ENCODE measurements at places on chromosomes 16 and 17. TPM values are rescaled to one million over a fixed set of nuclear protein-coding genes. Genes with fewer than 3 reads are reported as not detected.
A peak's percentile ranks its signal among the peaks of the same experiment; 100 is the strongest.

DNA sequence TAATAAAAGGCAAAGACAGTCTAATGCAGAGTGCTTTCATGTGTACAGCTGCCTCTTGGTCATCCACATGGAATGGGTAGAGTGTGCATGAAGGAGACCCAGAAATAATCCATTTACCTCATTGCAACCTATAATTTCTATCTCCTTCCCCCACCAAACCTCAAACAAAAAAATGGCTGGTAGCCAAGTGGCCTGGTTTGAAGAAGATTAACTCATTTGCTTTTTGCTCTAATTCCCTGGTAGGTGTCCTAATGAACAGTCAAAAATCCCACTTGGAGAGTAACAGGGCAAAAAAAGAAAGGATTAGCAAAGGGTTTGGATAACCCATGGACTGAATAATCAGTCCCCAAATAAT is 13.0 kb upstream of the LYRM9 start:
- DNase-seq: no peak

DNA sequence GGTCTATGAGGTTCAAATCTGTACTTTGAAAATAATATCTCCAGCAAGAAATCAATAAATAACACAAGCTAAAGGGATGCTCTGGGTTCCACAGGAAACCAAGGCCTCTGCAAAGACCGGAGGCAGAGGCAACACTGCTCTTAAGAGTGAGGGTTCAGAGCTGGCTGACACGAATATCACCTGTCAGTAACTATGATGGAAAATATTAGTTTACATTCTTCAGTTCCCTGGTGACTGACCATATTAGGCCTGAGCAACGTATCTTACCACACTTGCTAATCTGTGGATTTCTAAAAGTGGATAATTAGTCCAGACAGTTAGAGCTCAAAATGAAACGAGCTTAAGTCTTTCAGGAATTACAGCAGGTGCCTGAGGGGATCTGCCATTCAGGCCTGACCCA is 459.3 kb downstream of the HS3ST3B1 start:
- DNase-seq: no peak

- DNase-seq: no peak
These were observed 54.7 kb downstream of the HS3ST3B1 start for GRCh38 chr17:14355556-14355955.

DNA sequence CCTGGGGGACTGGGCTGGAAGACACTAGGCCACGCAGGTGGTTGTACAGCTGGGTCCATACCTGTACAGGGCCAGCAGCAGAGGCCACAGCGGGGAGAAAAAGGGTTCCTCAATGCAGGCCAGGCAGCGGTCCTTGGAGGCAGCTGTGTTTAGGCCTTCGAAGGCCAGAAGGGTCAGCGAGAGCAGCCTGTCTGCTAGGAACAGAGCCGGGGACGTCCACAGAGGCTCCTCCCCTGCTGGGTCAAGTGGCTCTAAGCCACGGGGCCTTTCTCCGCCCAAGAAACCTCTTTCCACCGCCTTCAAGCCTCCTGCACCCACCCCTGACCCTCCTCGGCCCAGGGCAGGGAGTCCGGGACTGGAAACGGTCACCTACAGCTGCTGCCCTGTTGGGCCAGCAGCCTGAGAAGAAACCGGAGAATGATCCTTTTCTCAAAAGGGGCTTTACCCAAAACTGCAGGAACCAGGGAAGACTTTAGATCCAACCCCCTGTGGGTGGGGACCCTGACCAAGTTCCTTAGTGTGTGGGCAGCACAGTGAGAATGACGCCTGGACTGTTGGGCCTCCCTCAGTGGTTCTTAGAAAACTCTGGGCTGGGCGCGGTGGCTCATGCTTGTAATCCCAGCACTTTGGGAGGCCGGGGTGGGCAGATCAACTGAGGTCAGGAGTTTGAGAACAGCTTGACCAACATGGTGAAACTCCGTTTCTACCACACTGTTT is 8.4 kb upstream of the SPATA2L start:
- no peak for DNase-seq

- DNase-seq: peak; percentile 82
These were observed 3.6 kb upstream of the PRR35 start for GRCh38 chr16:556474-557173.

DNA sequence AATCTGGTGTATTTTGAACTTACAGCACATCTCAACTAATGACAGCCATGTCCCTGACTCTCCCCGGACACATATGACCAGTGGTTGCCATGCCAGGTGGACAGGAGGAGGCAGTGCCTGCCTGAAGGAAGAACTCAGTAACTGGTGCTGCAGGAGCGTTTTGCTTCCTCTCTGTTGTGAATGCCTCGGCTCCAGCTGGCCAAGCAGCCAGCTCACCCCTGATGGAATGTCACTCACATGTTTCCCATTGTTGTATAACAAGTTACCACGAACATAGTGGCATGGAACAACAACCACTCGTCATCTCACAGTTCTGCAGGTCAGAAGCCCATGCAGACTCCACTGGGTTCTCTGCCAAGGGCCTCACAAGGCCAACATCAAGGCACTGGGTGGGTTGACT is 20.1 kb upstream of the IRF8 start:
- DNase-seq: no peak

GRCh38 chr17:49836111-49837030 is 11.5 kb downstream of the TAC4 start:
- no peak for DNase-seq

- DNase-seq: no peak
These were observed 9.1 kb downstream of the SLC16A3 start for GRCh38 chr17:82237746-82238471.

DNA sequence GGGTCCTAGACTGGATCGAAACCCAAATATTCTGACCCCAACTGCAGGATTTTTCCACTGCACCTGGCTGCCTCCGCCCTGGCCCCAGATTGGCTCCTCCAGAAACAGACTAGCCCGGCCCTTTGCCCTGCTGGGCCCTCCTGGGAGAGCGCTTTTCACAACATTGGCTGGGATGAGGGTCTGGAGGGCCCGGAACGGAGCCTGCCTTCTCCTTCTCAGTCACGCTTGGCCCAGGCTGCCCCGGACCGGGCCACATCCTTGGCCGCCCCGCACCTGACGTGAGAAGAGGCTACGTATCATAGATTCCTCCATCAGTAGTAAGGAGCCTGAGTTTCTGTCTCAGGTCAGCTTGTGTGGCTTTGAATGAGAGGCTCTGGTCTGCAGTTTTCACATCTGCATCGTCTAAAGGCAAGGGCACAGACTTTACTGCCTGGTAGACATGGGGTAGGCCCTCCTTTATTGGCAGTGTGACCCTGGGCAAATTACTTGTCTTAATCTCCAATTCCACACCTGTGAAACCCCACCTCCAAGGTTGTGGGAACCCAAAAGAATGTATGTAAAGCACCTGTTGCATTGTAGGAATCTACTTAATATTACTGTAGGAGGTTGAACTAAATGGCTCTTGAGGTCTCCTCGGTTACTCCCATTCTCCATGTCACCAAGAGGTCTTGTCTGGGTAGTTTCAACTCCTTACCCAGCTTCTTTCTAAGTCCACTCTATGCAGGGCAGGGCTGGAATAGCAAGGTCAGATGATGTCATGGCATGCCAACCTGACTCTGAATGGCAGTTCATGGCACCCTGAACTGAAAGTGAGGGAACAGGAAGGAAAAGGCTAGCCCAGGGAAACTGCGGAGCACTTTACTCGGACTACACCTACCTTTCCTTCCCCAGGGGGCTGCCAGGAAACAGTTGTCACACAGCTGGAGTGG is 661 bp downstream of the LRRC3C start:
- peak; percentile 91 for DNase-seq

DNA sequence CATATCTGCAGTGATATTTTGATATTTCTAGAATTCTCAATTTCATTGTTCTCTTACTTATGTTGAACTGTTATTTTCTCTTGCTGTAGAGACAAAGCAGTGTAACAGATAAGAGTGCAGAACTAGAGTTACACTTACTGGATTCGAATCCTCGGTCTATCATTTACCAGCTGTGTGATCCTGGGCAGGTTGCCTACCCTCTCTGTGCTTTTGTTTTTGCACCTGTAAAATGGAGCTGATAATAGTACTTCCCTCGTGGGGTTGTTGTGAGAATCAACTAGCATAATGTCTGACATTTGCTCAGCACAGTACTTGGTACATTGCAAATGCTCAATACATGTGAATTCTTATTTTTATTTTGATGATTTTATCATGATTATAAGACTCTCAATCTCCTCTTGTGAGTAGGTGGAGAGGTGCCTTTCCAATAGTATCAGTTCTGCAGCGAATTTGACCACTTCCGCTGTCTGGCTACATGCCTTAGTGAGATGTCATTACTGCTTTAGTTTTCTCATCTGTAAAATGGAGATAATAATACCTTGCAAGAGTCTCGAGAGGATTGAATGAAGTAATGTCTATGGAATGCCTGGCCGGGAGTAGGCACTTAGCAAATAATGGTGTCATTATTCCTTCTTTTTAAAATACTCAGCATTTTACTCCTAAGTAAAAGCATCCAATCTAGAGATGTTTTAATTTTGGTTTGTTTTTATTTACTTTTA is 312.2 kb upstream of the MAF start:
- DNase-seq: no peak

GRCh38 chr17:10956821-10957220 is 118.9 kb upstream of the PIRT start:
- DNase-seq: no peak

DNA sequence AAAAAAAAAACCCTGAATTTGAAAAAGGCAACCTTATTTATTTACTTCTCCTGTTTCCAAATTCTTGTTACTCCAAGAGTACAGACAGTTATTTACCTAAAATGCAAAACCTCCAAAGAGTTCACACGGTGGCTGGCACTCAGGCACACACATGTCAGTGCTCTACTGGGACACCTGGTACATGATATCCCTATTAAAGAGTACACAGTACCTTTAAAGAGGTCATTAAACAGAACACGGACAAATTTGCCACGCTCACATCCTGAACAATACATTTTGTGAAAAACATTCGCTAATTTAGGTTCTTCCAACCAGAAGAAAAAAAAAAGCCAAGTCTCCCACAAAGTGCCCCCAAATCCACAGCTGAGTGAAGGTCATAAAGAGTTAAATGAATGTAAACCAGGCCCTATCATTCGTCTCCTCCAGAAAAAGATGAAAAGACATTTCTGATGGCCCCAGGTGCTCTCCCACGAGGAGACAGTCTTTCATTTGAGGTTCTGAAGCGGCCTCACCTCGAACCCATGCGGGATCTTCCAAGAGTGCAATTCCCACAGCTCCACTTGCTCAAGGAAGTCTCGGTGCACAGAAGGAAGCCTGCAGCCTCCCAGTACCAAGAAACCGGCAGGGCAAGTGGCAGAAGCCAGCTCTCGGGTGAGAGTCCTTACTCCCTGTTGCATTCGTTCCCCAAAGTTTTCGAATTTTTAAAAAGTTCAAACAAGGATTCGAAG is 993 bp downstream of the ERN1 start:
- DNase-seq: no peak

DNA sequence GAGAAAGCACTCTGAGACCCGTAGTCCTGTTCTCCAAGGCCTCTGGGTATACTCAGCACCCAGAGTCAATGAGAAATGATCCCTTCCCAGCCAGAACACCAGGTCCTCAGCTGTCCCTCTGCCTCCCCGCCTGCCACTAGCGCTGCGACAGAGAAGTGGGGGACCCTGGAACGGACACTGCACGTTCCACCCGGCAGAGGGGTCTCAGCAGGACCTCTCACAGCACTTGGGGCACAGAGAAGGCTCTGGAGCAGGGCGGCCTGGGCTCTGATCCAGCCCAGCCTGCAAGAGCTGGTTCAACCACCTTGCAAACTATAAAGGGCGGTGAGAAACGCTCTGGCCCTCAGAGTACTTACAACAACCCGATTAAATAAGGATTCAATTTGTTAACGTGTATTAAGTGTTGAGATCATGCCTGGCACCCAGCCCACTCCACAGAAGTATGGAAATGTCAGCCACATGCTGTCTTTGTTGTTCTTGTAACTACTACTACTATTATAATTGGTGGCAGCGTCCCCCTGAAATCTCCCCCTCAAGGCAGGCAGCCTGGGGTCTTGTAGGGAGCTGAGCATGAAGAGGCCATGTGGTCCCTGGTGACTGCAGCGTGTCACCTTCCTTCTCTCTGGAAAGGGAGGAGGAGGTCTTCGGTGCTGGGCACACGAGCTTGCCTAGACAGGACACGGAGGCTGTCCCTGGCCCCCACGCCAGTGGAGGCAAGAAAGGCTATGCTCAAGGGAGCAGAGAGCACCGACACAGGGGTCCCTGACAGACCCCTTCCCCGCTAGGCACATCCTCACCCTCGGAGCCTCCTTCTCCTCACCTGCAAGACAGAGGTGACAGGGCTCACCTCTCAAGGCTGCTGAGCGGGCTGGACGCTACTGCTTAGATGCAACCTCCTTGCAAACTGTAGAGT is 2.4 kb downstream of the OSGIN1 start:
- no peak for DNase-seq

- no peak for DNase-seq
These were observed 6.5 kb upstream of the CARD14 start for GRCh38 chr17:80163336-80163735.

DNA sequence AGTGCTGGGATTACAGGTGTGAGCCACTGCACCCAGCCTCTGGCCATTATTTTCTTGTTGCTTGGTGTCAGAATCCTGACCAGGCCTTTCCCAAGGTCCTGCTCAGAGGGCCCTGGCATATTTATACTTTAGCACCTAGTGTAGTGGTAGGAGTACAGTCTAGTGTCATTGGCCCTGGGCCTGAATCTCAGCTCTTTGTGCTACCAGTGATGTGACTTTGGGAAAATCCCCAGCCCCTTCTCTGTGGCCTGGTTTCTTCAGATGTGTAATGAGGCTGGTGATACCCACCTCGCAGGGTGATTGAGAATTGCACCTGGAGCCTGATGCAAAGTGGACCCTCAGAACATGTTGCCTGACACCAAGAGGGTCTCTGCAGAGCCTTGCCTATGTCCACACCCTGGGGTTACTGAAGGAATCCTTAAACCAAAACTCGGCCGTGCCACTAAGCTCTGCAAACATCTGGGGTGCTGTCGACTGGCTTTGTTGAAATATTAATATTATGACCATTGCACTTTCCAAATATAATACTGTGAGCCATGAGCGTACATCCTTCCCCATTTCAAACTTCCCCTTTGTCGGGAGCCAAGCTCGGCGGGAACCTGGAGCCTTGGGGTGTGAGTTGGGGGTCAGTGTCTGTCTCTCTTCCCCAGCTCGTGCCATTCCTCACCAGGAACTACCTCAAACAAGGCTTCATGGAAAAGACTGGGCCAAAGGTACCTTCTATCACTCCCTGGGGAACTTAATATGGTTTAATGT is 18.0 kb upstream of the RNF135 start:
- no peak for DNase-seq

- no peak for DNase-seq
These were observed 5.6 kb upstream of the BIRC5 start for GRCh38 chr17:78208486-78208885.

The HS3ST4 gene
- 3.3 TPM for total RNA-seq

The MEIOC gene
- total RNA-seq: 1.9 TPM

The MYH1 gene
- not detected for total RNA-seq

The KCNG4 gene
- total RNA-seq: not detected

The KRTAP16-1 gene
- total RNA-seq: not detected

The CSH2 gene
- not detected for total RNA-seq

The KRT35 gene
- total RNA-seq: not detected

The SEC14L1 gene
- total RNA-seq: 45.9 TPM

The ITGB3 gene
- 0.35 TPM for total RNA-seq

The MED9 gene
- total RNA-seq: 31.3 TPM

The HOXB1 gene
- total RNA-seq: 4.5 TPM

All from H7 (cell line).